ENCODE measurements at places on chromosomes 11 and 22.

DNA sequence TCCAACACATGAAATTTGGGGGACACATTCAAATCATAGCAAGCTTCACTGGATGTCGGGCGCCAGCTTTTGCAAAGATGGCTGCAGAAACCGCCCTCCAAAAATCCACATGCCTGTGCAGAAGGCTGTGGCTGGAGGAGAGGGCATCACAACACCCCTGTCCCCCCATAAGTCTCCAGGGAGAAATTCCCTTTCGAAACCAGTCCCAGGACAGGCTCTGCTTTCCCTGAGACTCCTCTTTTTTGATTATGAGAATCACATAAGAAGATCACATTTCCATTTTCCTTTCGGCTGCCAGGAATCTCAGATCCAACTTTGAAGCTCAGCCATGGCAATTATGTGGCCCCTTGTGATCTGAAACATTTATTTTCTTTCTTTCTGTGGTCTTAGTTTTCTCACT lies 9.7 kb downstream of the LIF start:
- DNase-seq = no peak

GRCh38 chr11:68751331-68751856 lies at the start of gene TESMIN:
Gene TESMIN (minus strand): TSS chr11:68751520. CDS start chr11:68750660, 860 bp downstream.
- peak; percentile 83 for DNase-seq

- no peak for DNase-seq
These were observed 2.3 kb upstream of the MTNR1B start for GRCh38 chr11:92967178-92967577.

DNA sequence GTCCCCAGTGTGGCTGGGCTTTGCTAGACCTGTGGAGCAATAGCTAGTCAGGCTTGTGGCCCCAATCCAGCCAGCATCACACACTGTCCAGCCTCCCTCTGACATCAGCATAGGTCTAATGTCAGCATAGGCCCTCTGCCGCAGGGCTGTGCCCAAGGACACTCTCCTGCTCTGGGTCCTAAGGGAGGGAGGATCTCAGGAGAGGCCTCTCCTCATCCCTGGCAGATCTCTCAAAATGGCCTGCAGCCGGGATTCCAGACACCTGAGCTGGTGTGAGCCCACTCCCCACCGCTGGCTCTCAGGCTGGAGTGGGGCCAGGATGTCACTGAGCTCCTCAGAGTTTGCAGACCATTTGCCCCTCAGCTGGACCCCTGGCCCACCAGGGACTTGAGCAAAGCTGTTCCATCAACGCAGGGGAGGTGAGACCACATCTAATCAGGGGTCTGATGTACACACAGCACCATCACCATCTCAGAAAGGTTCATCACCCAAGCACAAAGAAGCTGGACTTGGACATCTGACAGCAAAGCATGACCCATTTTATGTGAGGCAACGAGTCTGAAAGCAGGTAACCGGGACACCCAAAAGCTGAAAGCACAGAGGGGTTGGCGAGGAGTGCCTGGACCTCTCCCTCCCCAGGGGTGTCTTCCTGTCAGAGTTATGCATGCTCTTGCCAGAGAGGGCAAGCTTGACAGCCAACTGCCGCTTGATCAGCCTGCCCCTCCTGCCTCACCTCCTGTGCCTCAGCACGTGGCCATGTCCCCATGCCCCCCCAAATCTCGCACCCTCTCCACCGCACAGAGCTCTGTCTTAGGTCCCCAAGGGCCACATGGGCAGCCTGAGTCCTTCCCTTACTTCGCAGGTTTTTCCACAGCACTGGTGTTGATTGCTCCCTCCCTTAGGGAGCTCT lies 69.7 kb upstream of the SEPTIN5 start:
- no peak for DNase-seq

DNA sequence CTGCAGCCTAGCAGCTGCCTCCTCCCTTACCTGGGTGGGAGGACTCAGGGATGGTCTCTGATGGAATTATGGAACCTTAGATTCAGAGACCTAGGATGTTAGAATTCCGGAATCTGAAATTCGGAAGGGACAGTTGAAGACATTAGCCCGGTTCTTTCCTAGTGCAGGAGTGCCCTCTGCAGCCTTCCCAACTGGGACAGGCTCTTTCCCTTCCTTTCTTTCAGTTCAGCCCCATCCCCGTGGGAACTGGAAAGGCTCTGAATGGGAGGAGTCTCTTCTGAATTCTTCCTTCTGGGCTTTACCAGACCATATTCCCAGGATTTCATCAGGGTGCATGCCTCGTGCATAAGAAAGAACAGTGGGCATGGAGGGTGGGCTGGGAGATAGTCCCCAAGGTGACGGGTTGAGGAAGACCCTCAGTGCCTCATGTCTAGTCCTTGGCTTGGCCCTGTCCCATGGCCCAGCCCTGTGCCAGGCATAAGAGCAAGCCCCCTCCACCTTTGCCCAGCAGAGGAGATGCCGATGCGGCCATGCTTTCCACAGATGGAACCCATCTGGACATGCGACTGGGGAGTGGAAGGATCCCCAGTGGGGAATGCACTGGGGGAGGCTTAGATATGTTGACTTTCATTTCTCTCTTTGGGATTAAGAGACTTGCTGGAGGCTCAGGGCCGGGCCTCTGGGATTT lies 14.4 kb downstream of the DNAJB13 start:
- no peak for DNase-seq

- DNase-seq = no peak
These were observed 2.3 kb upstream of the NOX4 start for GRCh38 chr11:89493431-89493830.

DNA sequence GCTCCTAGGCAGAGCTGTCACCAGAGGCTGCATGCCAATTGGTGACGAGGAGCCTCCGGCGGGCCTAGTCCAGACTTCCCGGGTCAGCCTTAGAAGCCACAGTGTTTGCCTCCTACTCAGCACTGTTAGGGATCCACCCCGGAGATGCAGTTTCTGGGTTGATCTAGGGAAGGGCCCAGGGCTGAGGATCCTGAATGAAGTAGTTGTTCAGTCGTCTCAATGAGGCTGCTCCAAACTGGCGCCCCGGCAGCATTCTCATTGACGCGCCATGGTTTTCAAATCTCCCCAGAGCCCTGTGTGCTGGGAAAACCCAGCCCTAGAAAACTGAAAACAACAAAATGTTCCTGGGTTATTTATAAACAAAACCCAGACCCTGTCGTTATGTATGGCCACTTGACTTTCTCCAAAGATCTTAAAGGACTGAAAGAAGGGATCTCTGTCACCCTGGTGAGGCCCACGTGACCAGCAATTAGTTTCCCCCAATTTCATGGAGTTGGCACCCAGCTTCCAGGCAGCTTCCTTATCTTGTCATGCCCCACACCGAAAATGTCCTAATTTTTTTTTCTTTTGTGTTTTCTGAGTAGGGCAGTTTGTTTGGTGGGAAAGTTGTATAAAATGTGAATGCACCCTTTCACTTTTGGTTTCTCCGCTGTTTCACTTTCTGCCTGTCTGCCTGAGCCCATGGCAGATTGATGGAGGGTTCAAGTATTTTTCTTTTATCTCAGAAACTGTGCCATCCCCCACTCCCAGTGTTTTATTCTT lies 2.0 kb upstream of the EHD1 start:
- no peak for DNase-seq

GRCh38 chr22:22710719-22711531 lies 66.5 kb downstream of the GGTLC2 start:
- DNase-seq = peak; percentile 56

DNA sequence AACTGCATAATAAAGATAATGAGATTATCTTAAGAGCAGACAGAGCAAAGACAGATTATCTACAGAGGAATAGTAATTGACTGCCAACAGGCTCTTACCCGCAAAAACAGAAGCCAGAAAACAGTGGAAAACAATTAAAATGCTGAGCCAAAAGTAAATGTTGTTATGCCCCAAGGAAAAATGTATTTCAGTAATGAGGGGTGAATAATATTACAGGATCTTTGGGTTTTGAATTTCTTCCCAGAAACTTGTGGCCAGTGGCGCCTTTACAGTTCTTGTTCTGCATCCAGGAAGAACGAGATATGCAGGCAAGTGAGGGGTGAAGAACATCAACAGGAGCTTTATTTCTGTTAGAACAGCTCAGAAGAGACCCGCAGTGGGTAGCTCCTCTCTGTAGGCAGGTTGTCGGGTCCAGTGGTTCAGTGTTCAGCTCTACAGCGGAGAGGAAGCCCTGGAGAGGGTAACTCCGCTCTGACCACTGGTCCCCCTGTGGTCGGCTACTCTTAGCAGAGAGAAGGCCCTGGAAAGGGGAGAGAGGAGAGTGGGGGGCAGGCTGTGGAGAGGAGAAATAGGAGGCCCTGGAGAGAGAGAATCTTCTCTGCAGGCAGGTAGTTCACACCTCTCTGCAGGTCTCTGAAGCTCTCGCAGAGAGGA lies 51.8 kb upstream of the SC5D start:
- no peak for DNase-seq

All from stimulated activated CD8-positive, alpha-beta memory T cell treated with anti-CD3 and anti-CD28 coated beads, Interleukin-4, amount 100 ng/mL, for 4 hours (primary cell).